Left ventricle myocardium superior (tissue), 1 donor: ENCODE measurements at places on chromosomes 13 and 19. TPM values are rescaled to one million over a fixed set of nuclear protein-coding genes. Genes with fewer than 3 reads are reported as not detected.

The CDC16 gene
- 35.9 TPM for total RNA-seq

The SIGLEC5 gene
- 0.84 TPM for total RNA-seq

The GPALPP1 gene
- 10.7 TPM for total RNA-seq

The ZNF507 gene
- 16.1 TPM for total RNA-seq

The SIAH3 gene
- total RNA-seq, result not detected

The SHANK1 gene
- 0.32 TPM for total RNA-seq

The KLK14 gene
- 0.89 TPM for total RNA-seq

The OR10H1 gene
- not detected for total RNA-seq

The RXFP2 gene
- not detected for total RNA-seq

The OLFM2 gene
- 1.8 TPM for total RNA-seq

The EMC10 gene
- total RNA-seq, result 79.5 TPM

The VSIG10L gene
- total RNA-seq, result 0.77 TPM

The CYP2F1 gene
- total RNA-seq, result not detected

The PSG11 gene
- not detected for total RNA-seq

The C1QTNF9 gene
- 3.9 TPM for total RNA-seq

The LAIR2 gene
- total RNA-seq, result not detected

The MYPOP gene
- 18.5 TPM for total RNA-seq

The MTUS2 gene
- 126 TPM for total RNA-seq

The KL gene
- 2.1 TPM for total RNA-seq

The GRK1 gene
- 0.42 TPM for total RNA-seq
